ENCODE measurements at places on chromosomes 7 and 10.

DNA sequence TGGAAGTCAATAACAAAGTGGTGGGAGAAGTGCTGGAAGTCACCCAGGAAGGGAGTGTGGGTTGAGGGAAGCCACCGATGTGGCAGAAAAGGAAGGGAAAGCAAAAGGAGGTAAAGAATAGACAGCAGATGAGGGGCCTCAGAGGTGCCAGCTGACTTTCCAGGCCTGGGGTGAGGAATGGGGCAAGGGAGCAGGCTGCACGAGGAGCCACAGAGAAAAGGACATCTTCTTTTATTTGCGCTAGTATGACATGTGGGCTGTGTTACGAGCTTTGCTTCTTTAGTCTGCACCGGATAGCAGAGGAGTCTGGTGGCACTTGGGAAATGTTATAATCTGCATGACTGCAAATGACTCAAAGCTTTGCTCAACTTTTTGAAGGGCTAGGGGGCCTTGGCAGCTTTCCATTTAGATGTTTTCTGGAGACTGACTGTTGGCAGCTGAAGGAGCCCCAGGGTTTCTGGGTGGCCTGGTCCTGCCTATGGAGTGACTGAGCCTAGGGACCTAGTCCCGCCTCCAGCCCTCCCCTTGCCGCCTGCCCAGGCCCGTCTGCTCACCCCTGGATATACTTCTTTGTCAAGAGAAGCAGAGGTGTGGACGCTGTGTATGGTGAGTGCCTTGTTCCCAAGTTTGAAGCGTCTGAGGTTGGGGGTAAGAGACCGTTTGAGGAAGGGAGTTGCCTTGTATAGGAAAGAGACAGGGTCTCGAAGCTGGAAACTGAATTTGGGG is 5.1 kb downstream of the PRXL2A start:
- no peak for DNase-seq

- no peak for DNase-seq
Measured at GRCh38 chr7:68125168-68125567, 1128.5 kb downstream of the TYW1 start.

DNA sequence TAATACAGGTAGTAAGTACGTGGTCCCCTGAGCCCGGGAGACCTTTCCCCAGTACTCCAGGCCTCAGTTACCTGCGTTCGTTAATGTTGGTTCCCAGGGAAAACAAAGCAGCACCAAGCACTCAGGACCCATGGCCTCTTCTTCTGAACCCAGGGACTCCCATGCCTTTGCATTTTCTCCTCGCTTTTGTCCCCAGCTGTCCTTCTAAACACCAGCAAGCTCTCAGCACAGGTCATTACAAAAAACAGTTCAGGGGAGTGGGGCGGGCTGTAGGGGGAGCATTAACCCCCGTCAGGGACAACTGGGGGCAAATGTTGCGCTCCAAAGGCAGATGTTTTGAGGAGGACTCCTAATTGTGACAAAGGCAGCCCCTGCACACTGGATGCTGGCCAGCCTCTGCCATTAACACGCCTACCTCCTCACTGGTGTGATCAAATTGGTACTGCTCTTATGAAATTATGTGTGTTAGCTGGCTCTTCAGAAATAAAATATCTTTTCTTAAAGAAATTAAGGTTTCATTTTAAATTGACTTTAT is 80.5 kb upstream of the LRGUK start:
- no peak for DNase-seq

GRCh38 chr10:93054486-93054885 is 6.1 kb upstream of the CYP26C1 start:
- DNase-seq, result no peak

GRCh38 chr7:52917982-52918578 is 117.4 kb upstream of the POM121L12 start:
- DNase-seq, result no peak

GRCh38 chr10:127976286-127976685 is 69.4 kb downstream of the PTPRE start:
- DNase-seq, result no peak

- DNase-seq, result no peak
Measured at GRCh38 chr10:97250952-97251351, 41.5 kb downstream of the ARHGAP19 start.

DNA sequence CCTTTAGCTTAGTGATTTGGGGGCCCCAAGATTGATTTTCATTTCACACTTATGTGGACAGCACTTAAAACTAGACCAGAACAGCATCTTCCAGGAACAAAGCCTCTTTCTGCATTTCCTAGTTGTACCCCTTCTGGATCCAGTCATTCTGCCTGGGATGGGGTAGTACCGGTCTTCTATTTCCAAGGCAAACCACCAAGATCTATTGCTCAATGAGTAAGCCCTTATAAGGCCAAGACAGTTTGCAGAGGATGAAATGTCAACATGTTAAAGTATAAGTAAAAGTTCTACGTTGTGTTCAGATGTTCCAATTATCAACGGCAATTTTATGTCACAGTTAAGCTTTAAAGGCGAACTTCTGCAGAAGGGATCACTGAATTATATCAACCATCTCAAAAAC is 106.9 kb upstream of the ZNF746 start:
- DNase-seq, result no peak

DNA sequence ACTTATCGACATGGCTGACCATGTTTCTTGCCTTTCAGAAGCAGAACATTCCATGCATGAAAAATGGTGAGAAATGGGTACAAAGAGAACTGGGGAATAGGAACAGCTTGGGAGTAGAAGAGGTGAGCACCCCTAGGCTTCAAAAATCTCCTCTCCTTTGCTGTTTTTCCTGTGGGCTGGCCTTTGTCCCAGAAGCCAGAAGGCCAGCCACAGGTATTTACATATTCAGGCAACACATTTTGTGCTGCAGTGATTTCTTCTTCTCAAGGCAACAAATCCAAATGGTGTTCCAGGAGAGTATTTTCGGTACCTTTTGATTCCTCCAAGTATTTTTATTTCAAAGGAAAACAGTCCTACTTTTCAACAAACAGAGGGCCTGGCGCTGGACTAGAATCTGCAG is 31.1 kb downstream of the ADARB2 start:
- no peak for DNase-seq

DNA sequence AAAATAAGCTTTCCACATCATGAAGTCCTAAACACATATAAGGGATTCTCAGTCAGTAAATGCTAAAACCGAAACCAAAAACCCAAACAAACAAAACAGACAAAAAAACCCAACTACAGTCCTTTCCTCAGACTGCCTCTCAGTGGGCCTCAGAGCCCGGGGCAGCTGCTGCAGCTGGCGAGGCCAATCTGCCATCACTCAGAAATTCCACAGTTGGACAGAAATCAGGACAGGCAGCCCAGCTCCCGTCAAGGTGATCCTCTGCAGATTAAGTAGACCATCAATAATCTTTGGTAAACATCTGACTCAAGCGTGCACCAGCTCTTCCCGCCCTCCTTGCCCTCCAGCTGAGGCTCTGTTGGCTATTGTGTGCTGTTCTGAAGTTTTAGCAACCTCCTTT is 142.2 kb downstream of the ATXN7L1 start:
- DNase-seq, result no peak

- DNase-seq, result peak; percentile 71
Measured at GRCh38 chr7:138875794-138876193, 77.8 kb upstream of the ATP6V0A4 start.

DNA sequence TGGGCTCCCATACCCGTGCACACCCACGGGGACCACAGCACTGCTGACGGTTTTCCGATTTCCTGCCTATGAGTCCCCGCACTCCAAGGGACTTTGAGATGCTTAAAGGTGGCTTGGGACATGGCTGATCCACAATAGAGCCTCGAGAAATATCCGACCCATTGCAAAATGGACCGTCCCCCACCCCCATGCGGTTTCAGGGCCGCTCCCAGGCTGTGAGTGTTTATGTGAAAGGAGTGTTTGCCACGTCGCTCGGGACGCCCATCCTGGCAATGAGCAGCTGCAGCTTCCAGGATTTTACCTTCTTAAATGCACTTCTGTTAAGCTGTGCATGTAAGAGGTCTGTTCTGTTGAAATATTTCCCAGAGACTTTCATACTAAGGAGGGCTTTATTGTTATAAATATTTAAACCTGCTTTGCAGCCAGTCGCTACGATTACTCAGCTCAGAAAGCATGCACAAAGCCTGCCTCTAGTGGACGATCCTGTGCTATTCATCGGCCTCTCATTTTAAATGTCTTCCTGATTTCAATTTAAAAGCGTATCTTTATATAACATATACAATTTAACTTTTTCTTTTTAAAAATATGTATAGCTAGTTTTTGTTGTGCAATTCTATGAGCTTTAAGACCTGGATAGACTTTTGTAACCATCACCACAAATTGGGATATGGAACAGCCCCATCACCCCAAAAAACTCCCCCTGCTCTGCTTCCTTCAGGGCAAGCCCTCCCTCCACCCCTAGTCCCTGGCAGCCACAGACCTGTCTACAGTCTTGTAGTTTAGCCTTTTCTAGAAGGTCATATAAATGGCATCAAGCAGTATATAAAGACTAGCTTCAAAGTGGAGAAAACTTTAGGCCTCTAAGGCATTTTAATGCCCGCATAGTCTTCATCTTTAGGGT is 418.3 kb downstream of the PAXIP1 start:
- DNase-seq, result peak; percentile 3

GRCh38 chr10:101506829-101507661 is 81.0 kb downstream of the POLL start:
- no peak for DNase-seq

GRCh38 chr10:72272689-72273409 is 875 bp upstream of the DDIT4 start:
- peak; percentile 88 for DNase-seq

GRCh38 chr7:112136271-112137008 is 69.8 kb downstream of the DOCK4 start:
- no peak for DNase-seq

DNA sequence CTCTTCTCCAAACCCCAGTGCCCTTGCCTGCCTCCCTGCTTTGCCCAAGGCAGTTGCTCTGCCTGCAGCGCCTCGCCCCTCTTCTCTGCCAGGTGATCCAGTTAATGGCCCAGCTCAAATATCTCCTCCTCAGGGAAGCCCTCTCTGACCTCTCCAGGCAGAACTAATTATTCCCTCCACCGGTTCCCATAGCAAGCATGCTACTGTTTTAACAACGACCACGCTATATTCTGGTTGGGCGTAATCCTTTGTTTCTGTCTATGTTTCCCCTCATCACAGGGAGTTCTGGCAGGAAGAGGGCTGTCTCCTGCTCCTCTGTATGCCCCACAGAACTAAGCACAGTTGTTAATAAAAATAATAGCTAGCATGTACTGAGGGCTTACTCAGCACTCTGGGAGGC is 36.8 kb upstream of the R3HCC1L start:
- no peak for DNase-seq

DNA sequence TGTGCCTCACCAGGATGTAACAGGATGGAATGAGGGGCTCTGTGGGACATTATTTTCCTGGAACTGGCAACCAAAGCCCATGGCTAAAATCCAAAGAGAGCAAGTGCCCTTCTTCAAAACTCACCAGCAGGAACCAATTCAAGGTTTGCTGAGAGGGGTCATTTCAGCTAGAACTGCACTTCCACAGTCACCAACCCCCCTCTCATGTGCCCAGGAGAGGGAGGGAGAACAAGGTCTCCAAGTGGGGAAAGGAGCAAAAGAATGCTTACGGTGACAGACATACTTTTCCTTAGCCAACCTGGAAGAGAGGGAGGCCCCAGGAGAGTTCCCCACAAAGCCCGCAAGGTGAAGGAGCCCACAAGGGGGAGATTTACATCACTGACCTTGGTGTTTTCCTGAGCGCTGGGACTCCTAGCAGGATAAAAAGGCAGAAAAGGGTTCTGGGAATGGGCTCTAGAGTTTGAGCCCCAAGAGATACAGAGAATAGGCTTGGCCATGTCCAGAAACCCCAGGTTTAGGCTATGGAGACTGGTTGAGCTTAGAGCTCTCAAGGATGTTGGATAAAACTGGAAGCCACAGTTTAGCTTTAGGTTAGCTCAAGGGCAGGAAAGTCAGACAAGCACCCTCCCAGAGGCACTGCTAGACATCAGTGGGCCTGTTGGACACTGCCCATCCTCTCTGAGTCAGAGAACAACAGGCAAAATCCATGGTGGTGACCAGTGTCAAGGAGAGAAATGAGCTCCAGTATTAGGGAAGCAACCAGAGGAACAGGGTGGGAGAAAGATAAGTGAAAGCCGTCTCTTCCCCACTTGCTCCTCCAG is 63.9 kb upstream of the GHITM start:
- no peak for DNase-seq

DNA sequence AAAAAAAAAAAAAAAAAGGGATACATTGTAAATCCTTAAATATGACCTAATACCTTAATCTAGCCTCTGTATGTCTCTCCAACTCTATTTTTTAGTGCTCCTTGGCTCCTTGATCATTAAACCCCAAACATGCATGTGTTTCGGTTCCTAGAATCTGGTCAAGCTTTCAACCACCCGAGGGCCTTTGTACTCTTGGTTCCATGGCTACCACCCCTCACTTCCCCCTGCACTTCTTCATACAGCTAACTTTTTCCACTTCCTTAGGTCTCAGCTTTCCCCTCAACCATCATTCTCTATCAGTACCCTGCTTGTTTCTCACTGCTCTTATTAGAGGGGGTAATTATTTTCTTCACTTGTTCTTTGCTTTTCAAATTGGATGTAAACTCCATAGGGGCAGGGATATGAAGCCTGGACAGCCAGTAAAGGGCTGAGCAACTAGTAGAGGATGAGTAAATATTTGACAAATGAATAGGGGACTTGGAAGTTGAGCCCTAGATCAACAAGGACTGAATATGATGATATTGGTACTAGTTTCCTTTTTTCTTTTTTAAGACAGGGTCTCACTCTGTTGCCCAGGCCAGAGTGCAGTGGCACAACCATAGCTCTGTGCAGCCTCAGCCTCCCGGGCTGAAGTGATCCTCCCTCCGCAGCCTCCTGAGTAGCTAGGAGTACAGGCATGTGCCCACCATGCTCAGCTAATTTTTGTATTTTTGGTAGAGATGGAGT is 4.3 kb upstream of the GDI2 start:
- no peak for DNase-seq

DNA sequence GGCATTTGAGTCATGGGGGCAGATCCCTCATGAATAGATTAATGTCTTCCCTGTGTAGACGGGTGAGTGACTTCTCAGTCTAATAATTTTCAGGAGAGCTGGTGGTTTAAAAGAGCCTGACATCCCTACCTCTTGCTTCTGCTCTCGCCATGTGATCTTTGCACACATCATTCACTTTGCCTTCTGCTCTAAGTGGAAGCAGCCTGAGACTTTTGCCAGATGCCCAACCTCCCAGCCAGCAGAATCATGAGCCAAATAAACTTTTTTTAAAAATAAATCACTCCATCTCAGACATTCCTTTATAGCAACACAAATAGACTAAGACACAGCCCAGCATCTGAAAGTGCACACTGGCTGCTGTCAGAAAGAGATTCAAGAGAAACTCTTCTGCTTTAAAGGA is 155.2 kb downstream of the ZNF365 start:
- DNase-seq, result no peak

DNA sequence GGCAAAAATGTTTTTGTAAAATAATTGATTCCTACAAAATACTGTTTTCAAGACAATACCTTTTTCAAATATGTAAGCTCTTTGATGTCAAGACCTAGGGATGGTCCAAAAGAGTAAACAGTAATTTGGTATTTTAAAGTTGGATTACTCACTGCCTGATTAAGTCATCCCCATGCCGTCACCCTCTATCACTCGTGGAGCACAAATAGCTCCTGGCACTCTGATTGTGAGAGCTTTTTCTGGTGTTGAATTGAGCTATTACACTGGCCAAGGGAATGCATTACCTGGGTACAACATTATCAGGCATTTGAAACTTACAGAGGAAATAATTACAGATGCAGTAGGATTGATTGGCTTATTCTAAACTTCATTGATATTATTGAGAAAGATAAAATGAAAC is 231.9 kb upstream of the GRM3 start:
- peak; percentile 51 for DNase-seq

GRCh38 chr7:120394595-120394994 is 121.6 kb downstream of the KCND2 start:
- DNase-seq, result no peak

Data from urothelium cell line (cell line).